ENCODE measurements at places on chromosomes 4 and X.

DNA sequence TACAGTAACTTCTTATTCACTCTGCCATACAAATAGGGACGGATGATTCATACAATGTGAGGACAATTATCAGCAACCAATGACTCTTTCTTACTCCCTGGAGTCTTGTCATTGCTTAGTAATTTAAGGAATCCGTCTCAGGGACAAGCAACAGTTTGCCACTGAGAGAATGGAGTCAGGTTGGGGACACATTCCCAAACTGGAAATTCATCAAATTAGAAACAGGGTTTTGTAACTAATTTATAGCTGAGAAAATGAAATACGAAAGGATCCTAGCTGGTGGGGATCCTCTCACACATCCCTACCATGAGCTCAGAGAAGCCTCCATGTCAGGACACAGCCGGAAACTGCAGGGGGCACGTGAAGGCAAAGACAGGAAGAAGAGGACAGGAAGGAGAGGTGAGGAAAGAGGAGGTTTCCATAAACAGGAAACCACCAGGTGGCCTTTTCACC lies 50.4 kb upstream of the KDR start:
- peak; percentile 67 for DNase-seq

DNA sequence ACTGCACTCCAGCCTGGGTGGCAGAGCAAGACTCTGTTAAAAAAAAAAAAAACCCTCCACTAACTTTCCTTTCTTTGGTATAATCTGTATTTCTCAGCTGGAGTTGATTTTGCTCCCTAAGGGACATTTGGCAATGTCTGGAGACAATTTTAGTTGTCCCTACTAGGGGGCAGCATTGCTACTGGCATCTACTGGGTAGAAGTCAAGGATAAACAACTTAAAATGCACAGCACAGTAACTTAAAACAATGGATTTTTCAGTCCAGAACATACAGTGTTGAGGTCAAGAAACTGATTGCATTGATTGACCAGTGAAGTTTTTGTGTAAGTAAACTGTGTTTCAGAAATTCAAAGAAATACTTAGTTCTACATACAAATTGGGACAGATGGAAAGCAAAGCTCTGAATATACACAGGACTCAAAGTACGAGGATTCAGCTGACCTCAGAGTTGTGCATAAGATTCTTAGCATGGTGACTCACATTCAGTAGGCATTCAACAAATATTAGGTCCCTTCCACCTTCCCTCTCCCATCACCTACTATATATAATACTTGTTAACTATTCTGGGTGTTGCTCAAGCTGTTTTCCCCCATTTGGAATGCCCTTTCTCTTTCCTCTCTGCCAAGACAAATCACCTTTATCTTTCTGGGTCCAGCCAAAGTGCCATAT lies 8.8 kb downstream of the DDX53 start:
- no peak for DNase-seq

- DNase-seq: no peak
Observed at GRCh38 chrX:140733766-140734342, 24.3 kb downstream of the LINC00632 start.

DNA sequence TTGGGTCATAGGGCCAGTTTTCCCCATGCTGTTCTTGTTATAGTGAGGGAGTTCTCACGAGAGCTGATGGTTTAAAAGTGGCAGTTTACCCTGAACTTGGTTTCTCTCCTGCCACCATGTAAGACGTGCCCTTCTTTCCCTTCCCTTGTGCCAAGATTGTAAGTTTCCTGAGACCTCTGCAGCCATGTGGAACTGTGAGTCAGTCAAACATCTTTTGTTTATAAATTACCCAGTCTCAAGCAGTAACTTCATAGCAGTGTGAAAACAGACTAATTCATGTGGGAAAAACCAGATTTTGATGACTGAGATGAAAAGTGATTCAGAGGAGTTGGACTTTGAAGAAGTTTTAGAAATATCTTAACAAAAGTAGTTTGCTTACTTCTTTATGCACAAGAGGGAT lies 101.4 kb downstream of the ARHGAP10 start:
- DNase-seq: no peak

- DNase-seq: no peak
Observed at GRCh38 chr4:174373821-174374220, 90.1 kb downstream of the CEP44 start.

DNA sequence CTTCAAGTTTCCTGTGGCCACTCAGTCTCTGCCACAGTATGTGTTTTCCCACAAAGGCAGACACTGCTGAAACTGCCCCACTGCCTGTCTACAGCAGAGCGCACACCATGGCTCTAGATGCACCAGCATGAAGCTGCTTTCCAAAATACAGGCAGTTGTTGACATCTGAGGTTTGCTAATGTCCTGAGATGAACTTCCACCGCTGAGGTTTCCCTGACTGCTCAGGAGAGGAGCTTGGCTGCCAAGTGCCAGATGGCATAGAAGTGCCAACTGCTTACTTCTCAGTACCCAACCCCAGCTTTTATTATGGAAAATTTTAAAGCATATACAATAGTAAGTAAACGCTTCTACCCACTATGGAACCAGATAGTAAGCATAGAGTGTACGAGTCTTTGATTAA lies 61.0 kb upstream of the EXOC1L start:
- no peak for DNase-seq

GRCh38 chr4:153788051-153788412 lies 851 bp downstream of the SFRP2 start:
- DNase-seq: no peak

DNA sequence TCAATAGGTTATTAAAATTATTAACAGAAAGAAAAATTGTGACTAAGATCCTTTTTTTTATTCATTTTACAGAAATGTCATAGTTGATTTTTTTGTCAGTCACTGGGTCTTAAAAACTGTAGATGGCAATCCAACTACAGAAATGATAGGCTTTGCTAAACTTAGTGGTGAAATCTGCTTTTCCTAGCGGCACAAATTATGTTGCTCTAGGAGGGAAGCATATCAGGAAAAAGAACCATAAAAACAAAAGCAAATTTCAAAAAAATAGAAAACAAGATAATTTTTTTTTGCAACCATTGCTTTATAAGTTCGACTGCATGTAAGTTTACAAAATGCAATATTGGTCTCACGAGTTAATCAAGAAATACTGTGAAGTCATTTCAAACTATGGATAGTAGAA lies 443.5 kb upstream of the IGFBP7 start:
- no peak for DNase-seq

DNA sequence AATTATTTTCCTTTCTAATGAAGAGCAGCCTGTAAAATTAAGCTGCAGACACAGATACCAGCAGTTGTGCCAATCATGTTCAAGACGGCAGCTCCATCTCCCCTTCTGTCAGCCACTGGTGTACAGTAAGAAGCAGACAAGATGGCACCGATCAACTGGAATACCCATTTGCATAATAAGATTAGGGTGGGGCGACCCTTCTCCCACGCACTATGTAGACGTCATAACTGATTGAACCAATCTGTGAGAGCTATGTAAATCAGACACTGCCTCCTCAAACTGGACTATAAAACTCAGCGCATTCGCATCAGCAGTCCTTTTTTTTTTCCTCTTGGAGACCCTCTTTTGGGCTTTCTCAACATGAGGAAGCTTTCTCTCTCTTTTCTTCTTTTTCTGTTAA lies 40.4 kb upstream of the INTS6L start:
- no peak for DNase-seq
